ENCODE measurements at places on chromosomes 1 and 21.

- no peak for DNase-seq
These were observed 69.9 kb downstream of the ATF6 start for GRCh38 chr1:161836018-161836417.

GRCh38 chr1:13687151-13687715 is 12.8 kb upstream of the PRDM2 start:
- DNase-seq, result no peak

GRCh38 chr1:43569175-43569574 is 38.5 kb downstream of the PTPRF start:
- no peak for DNase-seq

DNA sequence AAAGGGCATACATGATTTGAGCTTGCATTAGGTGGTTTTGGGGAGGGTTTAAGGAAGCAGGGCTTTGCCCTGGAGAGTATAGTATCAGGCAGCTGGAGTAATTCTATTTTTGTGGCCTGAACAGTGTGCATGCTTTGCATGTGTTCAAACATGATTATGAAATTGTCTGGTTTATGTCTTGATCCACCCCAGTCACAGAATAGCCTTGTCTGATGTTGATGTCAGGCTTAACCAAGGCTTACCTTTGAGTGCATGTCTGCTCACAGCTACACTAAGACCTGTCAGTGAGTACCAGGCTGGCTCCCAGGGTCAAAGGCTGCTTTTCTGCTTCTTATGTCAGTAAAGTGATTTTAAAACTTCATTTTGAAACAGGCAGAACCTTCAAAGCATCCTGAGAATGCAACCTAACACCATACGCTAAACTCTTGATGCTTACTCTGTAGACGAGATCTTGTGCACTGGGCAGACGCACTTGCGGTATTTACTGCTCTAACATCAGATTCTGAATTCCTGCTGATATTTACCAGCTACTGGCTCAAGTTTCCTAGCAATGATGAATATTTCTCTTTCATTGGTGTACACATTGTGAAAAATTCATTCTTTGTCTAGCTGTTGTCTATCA is 78.9 kb downstream of the MAP3K21 start:
- no peak for DNase-seq

- DNase-seq, result peak; percentile 89
These were observed 221.6 kb upstream of the VAMP3 start for GRCh38 chr1:7549277-7550161.

DNA sequence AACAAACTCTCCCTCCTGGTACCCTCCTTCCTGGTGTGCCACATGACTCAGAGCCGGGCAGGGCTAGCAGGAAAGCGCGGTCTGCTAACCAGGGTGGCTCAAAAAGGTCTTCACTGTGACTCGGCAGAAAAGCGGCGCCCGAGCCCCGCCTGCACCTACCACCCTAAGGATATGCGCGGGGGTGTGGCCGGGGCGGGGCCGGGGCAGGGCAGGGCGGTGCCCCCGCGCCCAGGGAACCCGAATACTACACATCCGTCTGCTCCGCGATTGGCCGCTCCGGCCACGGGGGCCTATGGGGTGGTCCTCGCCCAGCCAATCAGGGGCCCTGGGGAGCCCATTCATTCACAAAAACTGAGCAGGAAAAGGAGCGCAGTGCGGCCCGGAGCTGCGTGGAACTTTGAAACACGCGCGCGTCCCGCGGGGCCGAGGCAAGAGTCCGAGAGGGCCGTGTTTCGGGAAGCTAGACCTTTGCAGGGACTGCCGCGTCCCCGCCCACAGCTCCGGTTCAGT is 1.7 kb downstream of the LRP8 start:
- DNase-seq, result peak; percentile 99

GRCh38 chr1:172630868-172631267 is 28.0 kb upstream of the FASLG start:
- no peak for DNase-seq

DNA sequence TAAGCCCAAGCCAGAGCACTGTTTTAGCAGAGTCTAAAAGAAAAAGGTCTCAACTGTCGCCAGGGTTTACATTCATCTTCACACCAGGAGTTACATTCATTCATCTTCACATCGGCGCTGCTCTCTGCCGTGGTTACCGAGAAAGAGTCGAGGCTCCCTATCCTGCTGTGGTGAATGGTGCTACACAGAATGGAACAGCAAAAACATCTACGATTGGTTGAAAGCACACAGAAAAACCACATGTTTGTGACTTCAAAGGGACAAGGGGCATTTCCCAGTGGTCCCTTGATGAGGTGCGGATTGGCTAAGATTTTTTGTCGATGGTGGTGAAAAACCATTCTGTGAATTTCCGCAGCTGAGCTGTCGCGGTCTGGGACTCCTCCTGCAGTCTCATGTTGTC is 231.1 kb downstream of the SIPA1L2 start:
- no peak for DNase-seq

DNA sequence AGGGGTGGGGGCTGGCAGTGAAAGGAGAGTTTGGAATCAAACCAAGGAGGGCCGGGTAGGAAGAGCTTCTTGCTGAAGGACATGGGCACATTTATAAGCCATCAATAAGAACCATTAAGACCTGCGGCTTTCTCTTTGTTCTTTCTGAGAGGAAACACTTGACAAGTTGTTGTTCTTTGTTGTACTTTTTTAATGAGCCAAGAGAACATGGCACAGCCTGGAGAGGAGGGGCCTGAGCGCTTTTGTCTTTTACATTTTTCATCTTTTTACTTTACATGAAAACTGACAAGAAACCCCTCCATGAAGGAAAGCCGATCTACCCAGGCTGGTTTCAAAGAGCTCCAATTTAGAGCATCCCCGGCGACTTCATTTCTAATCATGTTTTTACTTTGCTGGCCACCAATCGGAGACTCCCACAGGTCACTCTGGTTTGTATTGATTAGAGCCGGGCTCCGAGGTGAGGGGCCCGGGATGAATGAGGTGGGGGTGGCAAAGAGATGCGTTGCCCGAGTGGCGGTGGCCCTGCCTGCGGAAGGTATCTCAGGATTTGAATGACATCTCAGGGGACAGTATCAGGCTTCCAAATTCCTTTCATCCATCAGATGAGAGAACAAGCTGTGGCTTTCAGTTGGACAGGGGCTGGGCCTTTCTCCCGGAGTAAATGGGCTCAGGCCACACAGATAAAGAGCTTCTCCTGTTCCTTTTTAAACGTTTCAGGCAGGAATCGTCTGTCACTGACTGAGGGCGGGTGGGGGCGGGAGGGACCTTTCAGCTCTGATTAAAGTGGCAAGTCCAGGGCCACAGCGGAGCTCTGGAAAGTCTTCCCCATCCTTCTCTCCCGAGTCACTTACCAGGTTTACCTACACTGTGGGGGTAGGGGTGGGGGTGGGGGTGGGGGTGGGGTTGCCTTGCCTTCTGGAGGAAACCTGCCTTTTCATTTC is 138.8 kb upstream of the ARHGEF16 start:
- no peak for DNase-seq

GRCh38 chr1:101506541-101507164 is 269.8 kb downstream of the S1PR1 start:
- DNase-seq, result peak; percentile 67

DNA sequence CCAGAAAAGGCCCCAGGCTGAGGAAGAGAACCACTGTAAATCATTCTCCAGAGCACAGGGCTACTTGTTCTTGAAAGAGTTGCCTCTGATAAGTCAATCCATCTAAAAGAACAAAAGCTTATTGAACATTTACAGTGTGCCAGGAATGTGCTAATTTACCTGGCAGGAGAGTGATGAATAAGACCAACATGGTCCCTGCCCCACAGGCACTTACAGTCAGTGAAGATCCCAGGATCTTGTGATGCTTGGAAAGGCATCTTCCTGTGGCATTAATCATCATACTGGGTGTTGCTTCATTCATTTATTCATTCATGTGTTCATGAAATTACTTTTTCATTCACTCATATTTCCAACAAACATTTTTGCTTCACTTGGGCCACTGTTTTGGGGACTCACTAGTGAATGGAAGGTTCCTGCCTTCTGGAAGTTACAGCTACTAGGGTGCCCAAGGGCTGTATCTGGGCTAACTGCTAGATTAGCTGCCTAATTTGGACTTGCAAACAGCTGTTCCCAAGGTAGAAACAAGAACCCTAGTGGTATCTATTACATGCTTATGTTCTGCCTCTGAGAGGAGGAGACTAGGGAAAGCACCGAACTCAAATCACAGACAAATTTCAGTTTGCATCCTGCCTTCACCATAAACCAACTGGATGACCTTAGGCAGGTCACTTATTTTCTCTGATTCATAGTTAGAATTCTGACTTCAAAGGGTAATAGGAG is 133.5 kb downstream of the CLIC6 start:
- no peak for DNase-seq

- DNase-seq, result no peak
These were observed 21.2 kb upstream of the LGALS8 start for GRCh38 chr1:236502579-236502971.

- peak; percentile 34 for DNase-seq
These were observed 1.1 kb downstream of the SHISAL2A start for GRCh38 chr1:52634111-52634510.

GRCh38 chr1:171438441-171438840 is 46.9 kb upstream of the PRRC2C start:
- no peak for DNase-seq

DNA sequence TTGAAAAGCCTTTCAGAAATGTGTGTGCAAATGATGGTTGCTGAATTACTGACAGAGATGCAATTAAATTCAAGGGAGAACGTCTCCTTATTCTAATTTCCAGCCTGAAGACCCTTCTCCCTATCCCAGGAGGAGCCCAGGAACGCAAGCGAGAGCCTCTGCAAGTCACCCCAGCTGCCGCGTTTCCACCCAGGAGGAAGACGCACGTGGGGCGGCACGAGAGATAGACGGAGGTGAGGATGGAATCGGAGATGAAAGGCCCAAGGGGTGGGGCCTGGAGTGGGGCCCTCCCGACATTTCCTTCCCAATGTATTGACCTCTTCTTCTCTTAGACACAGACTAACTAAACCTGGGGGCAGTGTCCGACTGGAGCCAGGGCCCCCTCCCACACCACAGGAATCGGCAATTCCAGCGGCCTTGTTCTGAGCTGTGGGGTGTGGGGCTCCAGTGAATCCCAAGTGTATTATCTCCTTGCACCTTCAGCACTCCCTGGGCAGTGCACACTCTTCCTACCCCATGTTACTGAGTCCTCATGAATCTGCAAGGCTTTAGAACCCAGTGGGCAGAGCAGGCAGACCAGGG is 322.5 kb downstream of the AJAP1 start:
- DNase-seq, result no peak

DNA sequence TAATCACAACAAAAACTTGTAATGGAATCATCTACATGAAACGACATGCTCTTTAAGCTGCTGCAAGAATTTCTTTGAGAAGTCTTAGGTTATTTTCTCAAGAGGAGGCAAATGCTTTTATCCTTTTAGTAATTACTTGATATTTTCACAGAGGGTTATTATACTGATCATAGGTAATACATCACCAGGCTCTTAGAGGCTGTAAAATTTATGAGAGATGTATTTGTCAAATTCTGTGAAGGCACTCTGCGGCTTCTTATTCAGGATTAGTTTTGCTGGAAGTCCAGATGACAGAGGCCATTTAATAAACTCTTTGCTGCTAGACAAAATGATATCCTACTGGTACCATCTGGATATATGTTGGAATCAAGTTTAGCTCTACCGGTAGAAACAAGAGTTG is 624.3 kb upstream of the BRINP3 start:
- DNase-seq, result no peak

GRCh38 chr1:206716870-206717673 is 32.4 kb downstream of the MAPKAPK2 start:
- peak; percentile 58 for DNase-seq

DNA sequence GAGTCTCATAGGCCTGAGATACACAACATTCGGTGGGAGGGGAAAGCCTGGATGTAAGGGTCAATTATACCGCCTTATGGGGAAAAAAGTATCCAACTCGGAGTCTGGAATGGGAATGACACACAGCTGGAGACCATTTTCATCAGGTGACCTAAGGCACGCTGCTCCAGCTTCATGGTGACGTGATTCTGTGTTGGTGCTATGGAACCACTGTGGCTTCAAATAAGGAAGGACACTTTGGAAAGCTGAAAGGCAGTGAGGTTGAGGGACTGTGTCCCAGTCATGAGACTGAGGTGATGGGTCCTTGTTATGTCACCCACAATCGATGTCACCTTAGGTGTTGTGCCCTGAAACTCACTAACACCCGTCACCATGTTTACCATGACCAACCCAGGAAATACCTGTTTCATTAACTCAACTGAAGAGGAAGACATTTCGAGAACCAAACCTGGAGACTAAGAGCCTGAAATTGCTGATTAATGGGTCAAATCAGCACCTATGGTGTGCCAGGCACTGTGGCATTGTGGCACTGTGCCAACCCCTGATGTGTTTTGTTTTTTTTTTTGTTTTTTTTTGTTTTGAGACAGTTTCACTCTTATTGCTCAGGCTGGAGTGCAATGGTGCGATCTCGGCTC is 54.5 kb downstream of the IRF2BP2 start:
- DNase-seq, result no peak

GRCh38 chr1:2480986-2481364 is 4.9 kb downstream of the PLCH2 start:
- no peak for DNase-seq

DNA sequence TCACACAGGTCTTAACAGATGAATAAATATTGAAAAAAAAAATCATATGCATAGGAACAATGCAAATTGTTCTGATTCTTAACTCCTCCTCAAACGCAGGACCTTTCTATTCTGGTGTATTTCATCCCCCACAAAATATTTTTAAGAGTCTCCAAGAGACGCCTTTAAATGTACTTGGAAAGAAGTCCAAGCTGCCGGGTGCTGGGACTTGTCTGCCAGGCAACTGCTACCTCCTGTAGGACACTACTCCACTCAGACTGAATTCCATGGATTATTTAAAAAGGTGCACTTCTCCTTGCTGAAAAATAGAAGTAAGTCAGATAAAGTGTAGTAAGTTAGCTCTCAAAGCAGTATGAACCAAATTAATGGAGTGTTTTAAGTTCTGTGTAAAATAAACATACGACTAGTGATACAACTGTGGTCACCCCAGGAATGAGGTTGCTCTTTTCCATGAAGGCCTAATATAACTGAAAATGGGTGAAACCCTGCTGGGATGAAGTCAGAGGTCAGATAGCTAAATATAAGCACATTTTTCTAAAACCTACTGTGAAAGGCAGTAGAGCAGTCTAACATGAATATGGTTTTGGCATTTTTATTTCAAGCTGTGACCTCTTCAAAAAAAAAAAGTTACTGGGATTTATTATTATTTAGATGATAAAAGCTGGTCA is 189.2 kb upstream of the PBX1 start:
- DNase-seq, result no peak

- no peak for DNase-seq
These were observed 246 bp downstream of the ATP2B4 start for GRCh38 chr1:203626910-203627246.

GRCh38 chr1:3011631-3012455 is 9.4 kb upstream of the ACTRT2 start:
- DNase-seq, result no peak

GRCh38 chr1:182768963-182769362 is 20.6 kb upstream of the NPL start:
- no peak for DNase-seq

GRCh38 chr1:107835151-107835670 is 129.8 kb downstream of the VAV3 start:
- no peak for DNase-seq
